ENCODE measurements at places on chromosomes 7 and 10.

DNA sequence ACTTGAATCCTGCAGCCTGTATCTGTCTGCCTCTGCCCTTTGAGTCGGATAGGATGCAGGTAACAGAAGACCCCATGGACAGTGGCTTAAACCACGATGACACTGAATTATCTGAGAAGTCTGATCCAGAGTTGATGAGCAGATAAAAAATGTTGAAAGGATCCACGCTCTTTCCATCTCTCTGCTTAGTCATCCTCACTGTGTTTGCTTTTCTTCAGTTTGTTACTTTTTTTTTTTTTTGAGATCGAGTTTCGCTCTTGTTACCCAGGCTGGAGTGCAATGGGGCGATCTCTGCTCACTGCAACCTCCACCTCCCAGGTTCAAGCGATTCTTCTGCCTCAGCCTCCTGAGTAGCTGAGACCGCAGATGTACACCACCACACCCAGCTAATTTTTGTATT, 36.9 kb upstream of the GOLGA7B start:
- no peak for DNase-seq

DNA sequence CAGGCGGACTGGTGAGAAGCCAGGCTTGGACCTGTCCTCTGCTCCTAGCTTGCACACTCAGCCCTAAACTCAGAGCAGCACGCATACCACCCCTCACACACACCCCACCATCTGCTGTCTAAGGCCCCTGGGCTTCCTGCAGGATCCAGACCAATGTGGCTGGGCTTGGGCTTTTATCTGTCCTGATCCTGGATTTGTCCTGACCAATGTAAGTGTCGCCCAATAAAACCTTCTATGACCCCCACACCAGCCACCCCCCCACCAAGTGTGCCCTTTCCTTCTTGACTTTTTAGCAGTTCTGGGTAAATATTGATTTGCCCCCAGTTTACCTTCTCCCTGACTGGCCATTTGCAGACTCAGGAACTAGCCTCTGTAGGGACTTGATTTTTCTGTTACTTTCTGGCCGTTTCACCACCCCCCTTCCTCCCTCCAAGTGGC, 1.7 kb upstream of the HOXA13 start:
- no peak for DNase-seq

GRCh38 chr7:23788843-23789242, 78.8 kb downstream of the STK31 start:
- no peak for DNase-seq

DNA sequence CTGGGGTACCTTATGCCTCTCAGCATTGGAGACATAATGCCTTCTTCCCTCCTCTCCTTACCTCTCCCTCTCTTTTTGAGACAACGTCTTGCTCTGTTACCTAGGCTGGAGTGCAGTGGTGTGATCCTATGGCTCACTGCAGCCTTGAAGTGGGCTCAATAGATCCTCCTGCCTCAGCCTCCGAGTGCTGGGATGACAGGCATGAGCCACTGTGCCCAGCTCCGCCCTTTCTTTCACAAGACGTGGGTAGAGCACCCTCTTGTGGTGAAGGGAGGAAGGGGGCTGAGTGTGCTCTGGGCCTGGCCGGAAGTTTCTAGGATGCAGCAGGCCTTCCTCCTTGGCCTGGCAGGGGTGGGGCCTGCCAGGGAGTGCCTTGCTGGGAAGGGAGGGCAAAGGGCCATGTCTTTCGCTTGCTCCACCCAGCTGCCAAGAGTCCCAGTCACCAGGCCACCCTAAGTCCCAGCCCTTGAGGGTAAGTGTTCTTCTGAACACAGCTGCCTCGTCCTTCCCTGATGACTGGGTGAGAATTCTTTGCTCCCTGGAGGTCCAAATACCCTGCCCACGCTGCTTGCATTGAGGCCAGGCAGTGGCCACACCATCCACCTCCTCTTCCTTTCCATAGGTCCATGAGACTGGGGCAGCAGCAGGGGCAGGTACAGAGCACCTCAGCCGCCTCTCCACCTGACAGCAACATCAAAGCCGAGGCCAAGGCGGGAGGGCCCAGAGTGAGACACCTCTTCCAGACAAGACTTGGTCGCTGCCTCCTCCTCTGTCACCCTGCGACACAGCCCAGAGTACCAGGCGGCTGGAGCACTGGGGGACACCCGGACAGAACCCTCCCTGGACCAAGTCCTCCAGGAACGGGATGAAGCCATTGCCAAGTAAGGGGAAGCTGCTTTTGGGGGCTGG, 3.7 kb downstream of the ABHD11 start:
- peak; percentile 79 for DNase-seq

DNA sequence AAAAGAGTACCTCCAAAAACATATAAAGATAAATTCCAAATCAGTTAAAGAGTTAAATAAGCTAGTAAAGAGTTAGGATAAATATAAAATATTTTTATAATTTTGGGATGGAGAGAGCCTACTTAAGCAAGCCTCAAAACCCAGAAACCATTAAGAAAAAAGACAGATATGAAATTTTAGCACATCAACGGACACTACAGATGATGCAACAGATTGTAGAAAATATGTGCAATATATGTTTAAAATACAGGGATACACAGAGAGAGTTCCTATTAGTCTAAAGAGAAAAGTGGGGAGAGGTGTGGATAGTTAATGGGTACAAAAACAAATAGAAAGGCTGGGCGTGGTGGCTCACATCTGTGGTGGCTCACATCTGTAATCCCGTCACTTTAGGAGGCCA, 23.6 kb upstream of the USP54 start:
- DNase-seq, result no peak

GRCh38 chr7:29457565-29458011, 106.0 kb upstream of the PRR15 start:
- no peak for DNase-seq

DNA sequence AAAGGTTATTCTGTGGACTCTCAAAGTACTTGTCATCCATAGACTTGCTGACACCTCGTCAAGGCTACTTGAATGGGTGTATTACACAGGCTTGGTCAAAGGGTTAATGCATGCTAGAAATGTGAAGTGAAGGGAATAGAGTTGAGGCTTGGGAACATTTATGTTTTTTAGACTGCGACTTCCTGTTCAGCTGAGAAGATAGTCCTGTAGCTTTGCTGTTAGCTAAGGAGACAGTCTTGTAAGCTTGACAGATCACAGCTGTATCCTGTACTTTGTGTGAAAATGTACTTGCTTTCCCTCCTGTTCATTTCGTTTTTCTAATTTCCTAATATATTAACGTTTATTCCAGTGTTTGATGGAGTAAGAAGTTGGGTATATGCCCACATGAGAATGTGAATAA, 52.1 kb downstream of the ADD3 start:
- DNase-seq, result no peak

DNA sequence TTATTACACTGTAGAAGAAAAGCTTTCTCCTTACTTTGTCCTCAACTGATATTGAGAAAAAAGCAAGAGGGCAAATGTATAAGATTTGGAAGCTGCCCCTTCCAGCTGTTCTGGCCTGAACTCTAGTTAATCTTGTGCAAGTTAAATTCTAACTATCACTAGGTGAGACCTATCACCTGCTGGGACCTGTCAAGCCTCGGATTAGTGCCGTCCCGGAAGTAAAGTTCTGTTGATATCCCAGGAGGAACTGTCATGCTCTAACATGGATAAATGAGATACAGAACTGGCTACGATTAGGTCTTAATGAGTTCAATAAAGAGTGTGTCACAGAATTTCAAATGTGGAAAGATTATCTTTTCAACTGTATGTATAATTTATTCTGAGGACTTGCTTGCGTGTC, 1.2 kb upstream of the BPGM start:
- DNase-seq, result no peak

GRCh38 chr7:141695803-141696289, 6.1 kb downstream of the DENND11 start:
- DNase-seq, result no peak

- no peak for DNase-seq
These were observed 438.3 kb downstream of the RPS24 start for GRCh38 chr10:78471723-78472550.

- DNase-seq, result no peak
These were observed 15.5 kb downstream of the MAPK8 start for GRCh38 chr10:48322017-48322416.

DNA sequence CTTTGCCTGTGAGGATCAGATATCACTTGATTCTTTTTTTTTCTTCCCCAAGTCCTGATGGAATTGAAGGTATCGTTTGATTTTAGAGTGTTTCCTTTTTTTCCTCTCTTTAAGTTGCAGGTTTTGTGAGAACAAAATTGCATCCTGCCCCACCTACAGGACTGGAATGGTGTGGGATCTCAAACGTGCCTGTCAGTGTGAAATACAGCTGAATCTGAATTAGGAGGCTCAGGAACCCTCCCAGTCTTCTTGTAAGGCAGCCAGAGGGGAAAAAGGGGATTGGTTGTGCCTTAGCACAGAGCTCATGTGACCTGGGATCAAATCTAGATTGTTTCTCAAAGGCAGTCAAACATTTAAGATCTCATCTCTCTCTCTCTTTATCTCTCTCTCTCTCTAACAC, 32.7 kb upstream of the KLHL7 start:
- DNase-seq, result no peak

DNA sequence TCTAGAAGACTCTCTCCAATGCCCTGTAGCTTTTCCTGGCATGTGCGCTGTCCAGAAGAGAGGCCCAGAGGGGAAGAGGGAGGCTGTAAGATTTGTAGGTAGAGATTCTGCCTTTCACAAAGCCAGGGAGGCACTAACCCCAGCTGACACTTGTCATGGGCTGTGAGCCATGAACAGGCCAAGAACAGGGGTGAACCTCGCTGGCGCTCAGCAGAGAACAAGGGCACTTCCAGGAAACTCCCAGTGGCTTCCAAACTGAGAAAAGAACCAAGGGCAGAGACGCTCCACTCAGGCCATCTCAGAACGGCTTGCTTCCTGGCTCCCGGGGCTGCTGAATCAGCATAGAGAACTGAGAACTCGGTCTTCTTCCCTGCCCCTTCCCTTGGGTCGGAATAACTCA, 257.8 kb upstream of the ZNF32 start:
- DNase-seq, result no peak

DNA sequence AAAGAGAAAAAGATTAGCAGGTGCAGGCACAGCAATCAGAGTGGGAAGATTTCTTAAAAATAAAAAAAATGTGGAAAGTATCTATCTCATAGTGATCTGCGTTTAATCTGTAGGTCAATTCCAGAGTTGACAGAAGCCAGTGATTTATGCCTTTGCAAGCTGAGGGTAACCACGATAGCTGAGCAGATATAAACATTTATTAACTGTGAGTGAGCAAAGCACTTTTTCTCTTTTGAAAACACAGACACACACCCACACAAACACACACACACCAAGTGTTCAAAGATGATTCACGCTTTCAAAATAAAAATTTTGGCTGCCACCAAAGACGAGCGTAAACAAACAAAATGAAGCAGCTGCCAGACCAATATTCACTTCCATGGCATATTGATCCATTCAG, 243.2 kb upstream of the SLC26A5 start:
- DNase-seq, result no peak

- DNase-seq, result no peak
These were observed 390.1 kb downstream of the ATRNL1 start for GRCh38 chr10:115483294-115483693.

- no peak for DNase-seq
These were observed 276.2 kb downstream of the USP6NL start for GRCh38 chr10:11335167-11335652.

DNA sequence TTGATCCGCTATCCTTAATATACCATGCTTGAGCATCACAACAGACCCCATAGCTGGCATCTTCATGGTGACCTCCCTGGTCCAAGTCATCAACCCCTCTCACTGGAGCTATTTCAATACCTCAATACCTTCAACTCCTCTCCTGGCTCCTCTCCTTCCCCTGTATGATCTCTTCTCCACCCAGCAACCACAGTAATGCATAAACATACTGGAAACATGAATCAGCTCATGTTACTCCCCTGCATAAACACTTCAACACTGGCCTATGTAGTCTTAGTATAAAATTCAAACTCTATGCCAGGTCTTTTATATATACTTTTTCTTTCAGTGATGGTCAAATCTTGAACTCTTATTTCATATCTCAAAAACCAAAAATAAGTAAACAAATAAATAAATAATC, 31.8 kb upstream of the TMEM273 start:
- DNase-seq, result no peak

DNA sequence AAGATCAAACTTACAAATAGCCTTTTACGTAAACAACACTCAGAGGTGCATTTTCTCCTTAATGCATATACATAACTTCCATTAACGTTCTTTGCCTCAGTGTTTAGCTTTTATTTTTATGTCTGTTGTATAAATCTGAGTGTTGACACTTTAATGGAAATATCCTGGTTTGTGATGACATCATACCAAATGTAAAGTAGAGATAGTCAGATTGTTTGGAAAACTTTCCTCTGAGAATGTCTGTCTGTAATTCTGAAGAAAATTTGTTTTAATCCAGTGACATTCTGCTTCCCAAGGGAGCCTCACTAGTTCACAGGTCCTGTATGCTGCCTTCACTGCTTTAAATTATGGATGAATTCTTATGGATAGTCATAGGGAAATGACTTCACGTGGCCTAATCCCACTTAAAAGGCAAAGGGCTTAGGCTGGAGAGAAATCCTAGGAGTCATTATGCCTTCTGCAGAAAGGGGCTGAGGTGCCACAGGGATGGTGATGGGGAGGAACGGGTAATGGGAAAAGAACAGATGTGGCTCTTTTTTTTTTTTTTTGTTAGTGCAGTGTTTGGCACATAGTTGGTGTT, 93.2 kb downstream of the DNAJB9 start:
- DNase-seq, result no peak

- peak; percentile 21 for DNase-seq
These were observed 826 bp downstream of the PODXL start for GRCh38 chr7:131555552-131556052.

- no peak for DNase-seq
These were observed 304.9 kb upstream of the MKI67 start for GRCh38 chr10:128431083-128431482.

DNA sequence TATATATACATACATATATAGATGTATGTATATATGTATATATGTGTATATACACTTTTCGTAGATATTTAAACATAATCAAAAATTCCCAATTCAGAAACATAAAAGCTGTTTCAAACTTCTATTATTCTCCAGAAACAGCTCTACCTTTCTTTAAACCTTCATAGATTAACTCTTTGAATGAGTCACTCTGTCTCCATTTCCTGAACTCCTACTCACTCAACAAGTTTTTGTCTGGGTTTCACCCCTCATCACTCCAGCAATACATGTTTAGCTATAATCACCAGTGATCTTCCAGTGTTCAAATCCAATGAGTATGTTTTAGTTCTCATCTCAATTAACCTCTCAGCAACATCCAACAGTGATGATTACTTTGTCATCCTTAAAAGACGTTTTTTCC, 9.6 kb downstream of the DGKB start:
- no peak for DNase-seq

- no peak for DNase-seq
These were observed 4.6 kb downstream of the USP54 start for GRCh38 chr10:73586583-73586984.

DNA sequence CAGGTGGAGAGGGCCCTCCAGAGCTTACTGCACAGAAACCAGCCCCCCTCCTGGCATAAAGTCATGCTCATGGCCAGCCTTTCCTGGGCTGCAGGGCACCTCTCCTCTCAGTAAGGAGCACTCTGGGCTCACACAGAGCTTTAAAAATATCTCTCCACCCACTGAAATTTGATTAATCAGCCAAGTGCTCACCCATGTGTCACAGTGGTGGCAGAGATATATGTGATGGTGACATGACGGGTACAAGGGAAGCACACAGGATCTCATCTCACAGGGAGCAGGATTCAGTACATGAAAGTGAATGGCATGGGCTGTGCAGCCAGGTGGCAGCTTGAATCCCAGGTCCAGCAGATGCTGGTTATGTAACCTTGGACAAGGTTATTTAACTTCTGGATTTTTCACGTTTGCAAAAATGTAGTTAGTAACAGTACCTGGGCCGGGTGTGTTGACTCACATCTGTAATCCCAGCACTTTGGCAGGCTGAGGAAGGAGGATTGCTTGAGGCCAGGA, 144.8 kb downstream of the CALN1 start:
- DNase-seq, result no peak

All from activated CD8-positive, alpha-beta memory T cell treated with anti-CD3 and anti-CD28 coated beads, Interleukin-2, amount 50 U/mL, for 4 hours (primary cell).